ENCODE measurements at places on chromosomes 6 and 20.

DNA sequence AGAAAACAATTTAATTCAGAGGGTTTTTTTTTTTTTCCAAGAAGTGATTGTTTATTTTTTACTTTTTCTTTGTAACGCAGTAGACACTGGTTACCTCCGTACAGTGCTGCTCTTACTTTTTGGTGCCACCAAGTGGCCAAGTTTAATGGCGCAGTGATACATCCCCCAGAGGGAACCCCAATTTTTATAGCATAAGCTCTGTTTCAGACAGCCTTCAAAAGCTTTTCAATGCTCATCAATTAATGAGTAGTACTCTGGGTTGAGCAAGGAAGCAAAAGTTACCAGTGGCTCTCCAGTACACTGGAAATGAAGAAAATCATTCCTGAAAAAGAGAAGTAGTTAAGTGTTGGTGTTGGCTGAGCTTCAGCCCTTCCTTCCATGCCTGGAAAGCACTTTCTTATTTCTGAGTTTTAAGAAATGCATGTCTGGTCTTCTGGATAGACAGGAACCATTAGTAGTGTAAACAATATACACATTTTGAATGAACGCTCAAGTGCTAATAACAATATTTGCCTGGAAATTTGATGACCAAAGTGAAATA is 129.1 kb upstream of the SMLR1 start:
- DNase-seq: no peak

GRCh38 chr20:46031014-46031569 is 2.1 kb downstream of the SLC12A5 start:
- no peak for DNase-seq

GRCh38 chr20:61134296-61135030 is 117.6 kb upstream of the CDH4 start:
- no peak for DNase-seq

GRCh38 chr20:14986026-14986655 is 648.7 kb upstream of the FLRT3 start:
- no peak for DNase-seq

- DNase-seq: no peak
Observed at GRCh38 chr6:130810307-130811030, 16.7 kb upstream of the SMLR1 start.

DNA sequence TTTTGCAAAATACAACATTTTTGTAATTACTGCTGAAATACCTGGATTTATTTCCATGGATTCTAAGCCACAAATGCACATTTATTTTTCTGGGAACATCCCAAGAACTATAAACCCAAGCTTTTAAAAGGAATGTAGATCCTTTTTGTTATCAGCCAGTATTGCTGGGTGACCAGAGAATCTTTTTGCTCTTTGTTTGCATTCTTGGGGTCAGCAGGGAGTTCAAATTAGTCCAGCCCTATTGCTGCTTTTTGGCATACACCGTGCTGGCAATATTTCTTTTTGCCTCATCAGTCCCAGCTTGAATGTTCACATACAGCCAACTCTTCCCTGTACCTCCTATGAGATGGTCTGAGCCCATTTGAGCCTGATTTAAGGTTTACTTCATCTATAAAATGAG is 155.2 kb upstream of the CNR1 start:
- DNase-seq: no peak

DNA sequence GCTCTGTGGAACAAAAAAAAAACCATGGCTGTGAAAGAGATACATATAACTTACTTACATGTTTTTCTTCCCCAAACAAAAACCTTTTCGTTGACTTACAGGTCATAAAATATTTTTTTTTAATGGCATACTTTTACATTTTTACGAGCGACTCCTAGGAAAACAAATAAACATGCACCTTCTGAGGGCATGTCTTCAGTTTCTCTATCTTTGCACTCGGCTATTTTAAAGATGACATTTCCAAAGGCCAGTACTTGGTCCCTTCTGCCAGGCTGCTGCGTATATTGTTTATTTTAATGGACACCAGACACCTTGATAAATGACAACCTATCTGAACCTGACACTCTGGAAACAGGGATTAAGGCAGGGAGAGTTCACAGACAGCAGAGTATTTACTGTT is 49.4 kb downstream of the PIGU start:
- DNase-seq: no peak

- no peak for DNase-seq
Observed at GRCh38 chr20:54619682-54620081, 144.3 kb downstream of the DOK5 start.

DNA sequence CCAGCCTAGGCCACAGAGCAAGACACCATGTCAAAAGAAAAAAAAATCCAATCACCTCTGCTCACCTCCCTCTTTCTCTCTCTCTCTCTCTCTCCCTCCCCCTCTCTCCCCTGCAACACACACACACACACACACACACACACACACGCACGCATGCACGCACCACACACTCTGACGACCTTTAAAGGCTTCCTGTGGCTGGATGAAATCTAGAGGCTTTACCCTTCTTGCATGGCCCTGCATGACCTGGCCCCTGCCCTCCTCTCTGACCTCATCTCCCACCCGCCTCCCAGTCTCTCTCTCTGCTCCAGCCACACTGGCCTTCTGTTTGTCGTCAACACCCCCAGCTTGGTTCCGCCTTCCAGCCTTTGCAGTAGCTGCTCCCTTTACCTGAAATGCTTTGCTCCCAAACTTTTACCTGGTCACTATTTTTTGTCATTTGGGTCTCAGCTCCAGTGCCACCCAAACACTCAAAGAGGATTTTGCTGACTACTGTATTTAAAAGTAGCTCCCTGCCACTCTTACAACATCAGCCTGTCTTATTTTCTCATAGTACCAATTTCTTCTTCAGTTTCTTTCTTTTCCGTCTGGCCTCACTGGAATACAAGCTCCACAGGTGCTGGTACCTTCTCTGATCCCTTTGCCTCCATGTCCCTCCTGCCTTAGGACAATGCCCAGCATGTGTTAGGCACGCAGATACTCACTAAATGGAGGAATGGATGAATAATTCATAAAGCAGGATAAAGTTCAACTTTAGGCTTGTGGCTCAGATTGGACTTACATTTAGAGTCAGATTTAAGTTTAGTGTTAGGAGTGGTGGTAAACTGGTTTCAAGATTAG is 4.3 kb upstream of the LTA start:
- no peak for DNase-seq

DNA sequence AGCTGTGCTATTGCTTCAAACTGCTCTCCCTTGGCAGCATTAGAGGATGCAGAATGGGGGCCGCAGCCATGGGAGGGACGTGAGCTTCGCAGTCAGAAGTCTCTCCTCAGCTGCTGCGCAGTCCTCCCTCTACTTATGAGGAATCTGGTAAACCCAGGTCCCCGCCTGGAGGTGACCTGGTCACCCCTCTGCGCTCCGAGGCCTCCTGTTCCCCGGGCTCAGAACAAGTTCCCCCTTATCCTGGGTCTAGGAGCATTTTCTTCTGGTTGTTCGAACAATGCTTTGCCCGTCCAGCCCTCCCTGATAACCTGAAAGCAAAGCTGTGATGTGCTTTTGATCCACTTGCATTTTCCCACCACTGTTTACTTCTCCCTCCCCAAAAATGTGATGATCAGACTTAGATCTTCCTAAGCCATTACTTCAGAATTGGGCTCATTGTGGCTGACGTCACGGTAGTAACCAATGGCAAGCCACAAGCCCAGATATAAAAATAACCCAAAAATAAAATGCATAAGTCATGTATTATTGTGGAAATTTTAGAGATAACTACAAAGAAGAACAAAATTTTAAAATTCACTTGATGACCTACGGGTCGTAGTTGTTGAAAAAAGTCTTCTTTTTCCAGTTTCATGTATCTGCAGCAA is 80.7 kb downstream of the SERAC1 start:
- DNase-seq: no peak

- no peak for DNase-seq
Observed at GRCh38 chr20:10875653-10876052, 201.9 kb upstream of the JAG1 start.

GRCh38 chr6:162964488-162965140 is 236.8 kb downstream of the PACRG start:
- peak; percentile 100 for DNase-seq

GRCh38 chr6:35141007-35141655 is at the start of gene TCP11:
Gene TCP11, minus strand, starts transcription at chr6:35141339. Its CDS starts 469 bp downstream, at chr6:35140870.
- no peak for DNase-seq

DNA sequence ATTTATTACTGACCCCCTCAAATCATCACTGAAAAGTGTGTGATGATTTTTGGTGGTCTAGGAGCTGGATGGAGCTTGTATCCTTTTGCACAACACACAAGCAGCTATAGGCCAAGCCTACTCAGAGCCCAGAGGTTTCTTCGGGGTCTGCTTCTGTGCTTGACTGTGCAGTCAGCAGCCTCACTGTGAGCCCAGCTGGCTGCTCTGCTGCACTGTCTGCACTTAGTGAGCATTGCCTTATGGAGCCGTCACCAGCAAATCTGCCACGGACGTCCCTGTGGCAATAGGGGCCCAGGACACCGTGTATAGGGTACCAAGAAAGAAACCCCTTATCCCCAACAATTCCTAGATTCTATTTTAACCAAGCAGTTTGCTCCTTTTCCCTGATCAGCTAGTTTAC is 38.6 kb upstream of the GMPR start:
- DNase-seq: no peak

GRCh38 chr6:154482858-154483257 is 27.6 kb downstream of the CNKSR3 start:
- no peak for DNase-seq

Measured in GM04503 (cell line).